Motor neuron (in vitro differentiated cells): ENCODE measurements at places on chromosomes 2 and 18. TPM values are rescaled to one million over a fixed set of nuclear protein-coding genes. Genes with fewer than 3 reads are reported as not detected.
A peak's percentile ranks its signal among the peaks of the same experiment; 100 is the strongest.

Gene CHRNG
- 0.50 and 0.73 TPM in 2 replicates for total RNA-seq

Gene ANKRD30B
- total RNA-seq: 0.13 and 0.35 TPM in 2 replicates

Gene FAM237A
- total RNA-seq: 7.3 and 8.9 TPM in 2 replicates

Gene POTEI
- 2.7 and 5.6 TPM in 2 replicates for total RNA-seq

Gene ANKRD36
- total RNA-seq: 55.9 and 83.0 TPM in 2 replicates

Gene UBE2E3
- total RNA-seq: 164 and 166 TPM in 2 replicates

Gene ZNF532
- 57.6 and 65.0 TPM in 2 replicates for total RNA-seq

Gene UGT1A8
- total RNA-seq: not detected in 2 replicates

Gene TFCP2L1
- total RNA-seq: 0.07 and 0.11 TPM in 2 replicates

- ATAC-seq: peak; percentile 89
These were observed at the start of gene SNED1 for GRCh38 chr2:240997856-240998705. Gene SNED1 (plus strand): TSS chr2:240998618. CDS start chr2:240998838, 220 bp downstream.

GRCh38 chr2:124822516-124822915 is 797.4 kb downstream of the CNTNAP5 start:
- peak; percentile 37 for ATAC-seq

DNA sequence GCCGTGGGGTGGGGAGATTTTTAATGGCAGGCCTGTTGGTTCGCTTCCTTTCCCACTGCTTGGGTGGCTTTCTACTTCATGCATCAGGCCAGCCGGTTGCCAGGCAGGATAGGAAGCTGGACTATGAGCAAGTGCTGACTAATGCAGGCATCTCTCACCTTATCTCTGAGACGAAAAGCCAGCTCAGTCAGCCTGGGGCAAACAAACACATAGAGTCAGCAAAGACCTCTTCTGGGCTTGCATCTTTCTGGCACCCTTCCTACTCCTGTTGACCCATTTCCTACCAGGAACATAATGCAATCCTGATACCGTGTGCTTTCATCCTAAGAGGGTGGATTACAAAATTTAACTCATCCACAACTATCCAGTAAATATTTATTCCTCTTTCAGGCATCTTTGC is 416.6 kb upstream of the MEX3C start:
- no peak for ATAC-seq

GRCh38 chr2:74617122-74617521 is 31.0 kb downstream of the M1AP start:
- ATAC-seq: no peak

DNA sequence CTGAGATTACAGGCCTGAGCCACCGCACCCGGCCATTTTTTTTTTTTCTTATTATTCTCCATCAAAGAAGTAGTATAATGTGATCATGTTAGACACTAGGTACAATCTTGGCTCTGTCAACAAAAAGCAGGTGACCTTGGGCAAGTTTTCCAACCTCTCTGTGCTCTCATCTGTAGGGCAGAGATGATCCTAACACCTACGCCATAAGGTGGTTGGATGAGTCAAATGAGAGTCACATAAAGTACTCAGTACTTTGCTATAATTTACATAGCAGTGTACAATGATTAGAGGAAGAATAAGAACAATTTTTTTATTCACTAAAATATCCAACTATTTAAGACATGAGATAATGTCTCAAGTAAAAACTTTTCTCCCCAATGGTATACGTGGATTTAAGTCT is 128.6 kb downstream of the TGIF1 start:
- ATAC-seq: no peak

DNA sequence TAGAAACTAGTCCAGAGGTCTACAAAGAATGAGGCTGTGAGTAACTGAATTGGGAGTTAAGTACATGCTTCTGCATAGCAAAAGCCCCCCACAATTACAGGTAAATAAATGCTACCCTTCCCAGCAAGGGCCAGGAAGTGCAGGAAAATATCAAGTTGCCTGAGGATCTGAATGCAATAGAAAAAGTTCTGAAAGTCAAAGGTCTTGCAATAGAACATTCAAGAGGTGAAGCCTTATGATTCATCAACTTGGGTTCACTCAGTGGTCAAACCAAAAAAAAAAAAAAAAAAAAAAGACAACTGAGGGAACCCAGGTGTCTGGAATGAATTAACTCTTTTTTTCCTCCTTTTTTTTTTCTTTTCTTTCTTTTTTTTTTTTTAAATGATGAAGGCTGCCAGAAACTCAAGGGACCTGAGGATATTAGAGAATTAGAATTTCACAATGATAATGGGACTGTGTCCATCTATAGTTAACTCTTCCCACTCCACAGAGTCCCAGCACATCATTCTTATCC is 42.9 kb upstream of the RFX8 start:
- no peak for ATAC-seq

GRCh38 chr2:176068419-176068832 is 15.3 kb downstream of the EVX2 start:
- no peak for ATAC-seq

DNA sequence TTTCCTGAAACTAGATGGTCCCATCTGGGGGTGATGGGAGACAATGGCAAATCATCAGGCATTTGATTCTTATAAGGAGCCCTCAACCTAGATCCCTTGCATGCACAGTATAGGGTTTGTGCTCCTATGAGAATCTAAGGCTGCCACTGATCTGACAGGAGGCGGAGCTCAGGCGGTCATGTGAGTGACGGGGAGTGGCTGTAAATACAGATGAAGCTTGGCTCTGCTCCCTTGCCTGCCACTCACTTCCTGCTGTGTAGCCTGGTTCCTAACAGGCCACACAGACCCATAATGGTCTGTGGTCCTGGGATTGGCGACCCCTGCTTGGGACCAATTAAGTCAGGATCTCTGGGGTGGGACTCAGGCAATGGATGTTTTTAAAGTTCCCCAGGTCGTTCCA is 293.4 kb downstream of the ZNF521 start:
- peak; percentile 59 for ATAC-seq

DNA sequence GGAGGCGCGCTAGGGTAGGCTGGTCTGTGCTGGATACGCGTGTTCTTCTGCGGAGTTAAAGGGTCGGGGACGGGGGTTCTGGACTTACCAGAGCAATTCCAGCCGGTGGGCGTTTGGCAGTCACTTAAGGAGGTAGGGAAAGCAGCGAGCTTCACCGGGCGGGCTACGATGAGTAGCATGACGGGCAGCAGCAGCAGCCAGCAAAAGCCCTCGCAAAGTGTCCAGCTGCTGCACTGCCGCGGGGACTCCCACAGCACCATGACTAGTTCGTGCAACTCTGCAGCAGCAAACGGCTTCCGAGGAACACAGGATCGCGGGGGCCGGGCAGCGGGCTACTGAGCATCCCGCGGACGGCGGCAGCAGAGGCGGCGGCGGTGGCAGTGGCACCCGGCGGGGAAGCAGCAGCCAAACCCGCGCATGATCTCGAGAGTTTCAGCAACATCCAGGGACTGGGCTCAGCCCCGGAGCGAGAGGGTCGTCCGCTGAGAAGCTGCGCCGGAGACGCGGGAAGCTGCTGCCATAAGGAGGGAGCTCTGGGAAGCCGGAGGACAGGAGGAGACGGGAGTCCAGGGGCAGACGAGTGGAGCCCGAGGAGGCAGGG is 368 bp downstream of the TMEFF2 start:
- peak; percentile 25 for ATAC-seq

DNA sequence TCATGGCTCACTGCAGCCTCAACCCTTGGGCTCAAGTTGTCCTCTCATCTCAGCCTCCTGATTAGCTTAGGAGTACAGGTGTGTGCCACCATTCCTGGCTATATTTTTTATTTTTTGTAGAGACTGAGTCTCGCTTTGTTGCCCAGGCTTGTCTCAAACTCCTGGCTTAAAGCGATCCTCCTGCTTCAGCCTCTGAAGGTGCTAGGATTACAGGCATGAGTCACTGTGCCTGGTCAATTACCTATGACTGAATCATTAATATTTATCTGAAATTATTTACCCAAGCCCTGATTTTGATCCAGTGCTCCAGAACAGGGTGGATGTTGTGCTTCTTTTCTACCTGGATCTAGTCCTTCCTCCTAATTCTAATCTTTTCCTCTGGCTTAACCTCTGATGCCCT is 87.8 kb downstream of the MAP2 start:
- no peak for ATAC-seq

- no peak for ATAC-seq
These were observed 123.5 kb upstream of the BOD1L2 start for GRCh38 chr18:57023275-57023882.

- peak; percentile 93 for ATAC-seq
These were observed 9.0 kb downstream of the DTNB start for GRCh38 chr2:25664183-25664964.

- peak; percentile 19 for ATAC-seq
These were observed 152.5 kb downstream of the TSN start for GRCh38 chr2:121907928-121908327.

DNA sequence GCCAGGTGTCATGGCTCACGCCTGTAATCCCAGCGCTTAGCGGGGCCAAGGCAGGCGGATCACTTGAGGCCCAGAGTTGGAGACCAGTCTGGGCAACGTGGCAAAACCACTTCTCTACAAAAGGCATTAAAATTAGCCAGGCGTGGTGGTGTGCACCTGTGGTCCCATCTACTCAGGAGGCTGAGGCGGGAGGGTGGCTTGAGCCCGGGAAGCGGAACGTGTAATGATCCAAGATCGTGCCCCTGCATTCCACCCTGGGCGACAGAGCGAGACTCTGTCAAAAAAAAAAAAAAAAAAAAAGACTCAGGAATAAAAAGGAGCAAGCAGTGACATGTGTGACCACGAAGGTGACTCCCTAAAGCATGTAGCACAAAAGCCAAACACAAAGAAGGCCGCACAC is 50.1 kb upstream of the SALL3 start:
- no peak for ATAC-seq

DNA sequence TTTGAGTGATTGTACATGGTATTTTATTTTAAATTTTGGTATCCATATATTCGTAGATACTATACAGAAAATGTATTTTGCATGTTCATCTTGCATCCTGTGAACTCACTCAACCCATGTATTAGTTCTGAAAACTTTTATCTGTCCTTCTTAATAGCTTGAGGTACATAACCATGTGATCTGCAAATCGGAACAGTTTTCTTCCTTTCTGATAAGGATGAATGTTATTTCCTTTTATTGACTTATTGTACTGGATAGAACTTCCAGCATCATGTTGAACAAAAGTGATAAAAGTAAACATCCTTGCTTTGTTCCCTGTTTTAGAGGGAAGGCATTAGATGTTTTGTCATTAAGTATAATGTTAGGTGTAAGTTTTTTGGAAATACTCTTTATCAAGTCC is 554.7 kb downstream of the GALR1 start:
- ATAC-seq: no peak

DNA sequence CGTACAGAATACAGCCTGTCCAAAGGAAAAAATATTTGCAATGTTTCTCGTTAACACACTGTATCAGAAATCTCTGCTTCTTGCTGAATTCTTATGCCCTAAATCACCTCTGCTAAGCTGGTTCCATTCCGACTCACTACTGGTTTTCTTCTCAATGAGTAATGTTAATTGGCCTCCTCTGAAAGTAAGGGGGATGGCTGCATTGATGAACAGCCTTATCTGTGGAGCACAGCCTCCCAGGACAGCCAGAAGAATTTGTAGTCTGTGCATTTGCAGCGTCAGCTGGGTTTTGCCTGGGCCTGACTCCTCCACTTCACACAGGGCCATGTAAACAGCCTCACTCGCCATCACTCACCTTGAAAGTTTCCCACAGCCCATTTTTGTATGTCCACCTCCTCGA is 127.7 kb downstream of the RNF152 start:
- peak; percentile 73 for ATAC-seq

DNA sequence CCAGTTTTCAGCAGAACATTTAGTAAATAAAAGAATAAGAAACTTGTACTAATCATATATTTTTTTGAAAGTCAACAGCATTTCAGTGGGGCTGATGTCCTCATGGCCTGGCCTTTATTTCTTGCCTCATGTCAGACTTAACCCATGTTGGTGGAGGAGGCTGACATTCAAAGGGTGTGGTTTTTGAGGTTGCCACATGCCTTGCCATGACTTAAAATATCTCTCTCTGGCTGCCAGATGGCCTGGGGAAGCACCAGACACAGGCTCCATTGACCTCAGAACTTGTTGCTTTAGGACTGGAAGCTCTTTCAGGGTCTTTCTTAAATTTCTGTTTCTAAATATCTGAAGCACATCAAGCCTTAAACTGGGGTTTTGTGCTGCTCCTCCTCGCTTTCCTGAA is 32.5 kb upstream of the CD28 start:
- ATAC-seq: peak; percentile 93
